ENCODE measurements at places on chromosomes 3 and 15.

DNA sequence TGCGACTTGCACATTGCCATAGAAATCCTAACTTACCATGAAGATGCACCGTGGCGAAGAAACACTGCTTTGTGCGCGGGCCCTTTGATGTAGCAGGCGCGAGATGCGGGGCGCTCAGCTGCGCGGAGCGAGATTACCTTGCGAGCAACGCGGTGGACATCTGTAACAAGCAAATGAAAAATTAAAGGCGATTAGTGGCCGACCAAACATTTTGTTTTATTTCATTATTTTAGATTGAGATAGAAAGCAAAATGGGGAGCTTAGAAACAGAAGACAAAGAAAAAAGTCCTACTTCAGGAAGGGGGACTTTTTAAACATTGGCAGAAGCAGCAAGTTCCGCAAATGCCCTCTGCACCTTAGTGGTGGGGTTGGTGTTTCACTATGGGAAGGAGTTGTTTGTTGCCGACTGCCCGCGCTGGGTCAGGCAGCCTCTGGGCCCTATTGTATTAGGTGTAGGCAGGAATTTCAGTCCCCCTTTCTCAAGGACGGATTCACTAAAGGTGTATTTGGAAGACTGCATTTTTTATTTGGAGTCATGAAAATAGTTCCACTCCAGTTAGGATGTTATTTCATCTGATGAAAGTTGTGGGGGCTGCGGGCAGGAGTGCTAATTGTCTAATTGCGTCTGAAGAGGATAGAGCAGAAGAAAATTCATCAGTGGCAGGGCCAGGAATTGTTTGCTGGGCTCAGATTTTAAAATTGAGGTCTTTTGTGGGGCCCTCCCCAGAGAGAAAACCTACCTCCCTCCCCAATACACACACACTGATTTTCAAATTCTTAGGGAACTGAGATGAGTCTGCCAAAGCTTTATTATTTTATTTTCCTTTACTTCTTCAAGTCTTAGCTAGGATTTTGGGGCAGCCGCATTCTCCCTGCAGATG is 17.4 kb downstream of the ZIC4 start:
- DNase-seq = no peak

GRCh38 chr3:45123030-45123429 is 23.1 kb downstream of the CDCP1 start:
- DNase-seq = no peak

DNA sequence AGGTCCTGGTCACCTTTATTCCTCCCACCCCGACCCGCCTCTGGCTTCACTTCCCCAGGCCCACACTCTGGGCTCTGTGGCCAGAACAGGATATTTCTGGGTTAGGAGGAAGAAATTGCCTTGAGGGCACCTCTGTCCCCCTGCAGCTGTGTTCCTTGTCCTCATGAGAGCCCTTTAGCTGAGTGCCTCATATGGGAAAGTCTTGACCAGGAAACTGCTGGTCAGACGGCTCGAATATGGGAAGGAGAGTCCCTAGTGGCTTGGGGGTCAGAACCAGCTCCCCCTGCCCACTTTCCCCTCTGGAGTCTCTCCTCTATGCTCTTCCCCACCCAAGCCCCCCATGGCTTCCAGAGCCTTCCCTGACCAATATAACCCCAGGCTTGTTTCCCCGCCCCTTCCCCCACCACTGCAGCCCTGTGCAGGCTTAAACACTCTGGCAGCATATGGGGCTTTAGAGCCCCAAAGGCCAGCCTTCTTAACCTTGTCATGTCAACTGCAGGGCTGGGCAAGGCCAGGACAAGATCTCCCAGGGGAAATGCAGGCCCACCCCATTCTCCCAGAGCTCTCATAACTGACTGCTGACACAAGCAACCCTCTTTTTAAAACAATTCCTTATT is 36.4 kb downstream of the SEC22C start:
- DNase-seq = no peak

GRCh38 chr3:9147896-9148266 is 101.6 kb downstream of the SRGAP3 start:
- DNase-seq = no peak

DNA sequence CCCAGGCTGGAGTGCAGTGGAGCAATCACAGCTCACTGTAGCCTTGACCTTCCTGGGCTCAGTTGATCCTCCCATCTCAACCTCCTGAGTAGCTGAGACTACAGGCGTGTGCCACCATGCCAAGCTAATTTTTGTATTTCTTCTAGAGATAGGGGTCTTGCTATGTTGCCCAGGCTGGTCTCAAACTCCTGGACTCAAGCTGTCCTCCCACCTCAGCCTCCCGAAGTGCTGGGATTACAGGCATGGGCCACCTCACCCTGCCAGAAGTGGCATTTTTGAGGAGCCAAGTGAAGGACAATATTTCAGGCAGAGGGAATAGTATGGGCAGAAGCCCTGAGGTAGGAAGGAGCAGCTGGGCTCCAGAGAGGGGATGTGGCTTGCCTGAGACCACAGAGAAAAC is 4.7 kb downstream of the ANKDD1A start:
- DNase-seq = no peak

GRCh38 chr3:4472766-4473165 is 5.7 kb upstream of the SUMF1 start:
- DNase-seq = no peak
